Testis (tissue), 5 donors: ENCODE measurements at places on chromosomes 4 and X.

DNA sequence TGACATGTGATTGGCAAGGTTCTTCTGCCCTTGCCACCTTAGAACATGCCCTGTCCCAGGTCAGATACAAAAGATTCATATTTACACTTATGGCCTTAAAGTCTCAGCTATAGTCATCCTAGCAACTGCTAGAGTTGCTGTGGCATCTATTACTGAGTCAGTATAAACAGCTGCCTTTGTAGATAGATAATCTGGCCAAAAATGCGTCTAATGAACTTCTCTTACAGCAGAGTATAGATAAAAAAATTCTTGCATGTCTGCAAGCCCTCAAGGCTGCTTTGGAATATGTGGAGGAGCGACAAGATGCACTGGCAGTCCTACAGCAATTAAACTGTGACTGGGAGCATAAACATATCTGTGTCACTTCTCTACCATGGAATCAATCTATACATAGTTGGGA is 1209.7 kb upstream of the PABPC4L start:
- no peak for DNase-seq

- no peak for DNase-seq
Observed at GRCh38 chrX:362937-363620, 23.6 kb downstream of the PPP2R3B start.

GRCh38 chr4:48944756-48945241 is 38.2 kb upstream of the OCIAD2 start:
- peak; percentile 71 for DNase-seq

DNA sequence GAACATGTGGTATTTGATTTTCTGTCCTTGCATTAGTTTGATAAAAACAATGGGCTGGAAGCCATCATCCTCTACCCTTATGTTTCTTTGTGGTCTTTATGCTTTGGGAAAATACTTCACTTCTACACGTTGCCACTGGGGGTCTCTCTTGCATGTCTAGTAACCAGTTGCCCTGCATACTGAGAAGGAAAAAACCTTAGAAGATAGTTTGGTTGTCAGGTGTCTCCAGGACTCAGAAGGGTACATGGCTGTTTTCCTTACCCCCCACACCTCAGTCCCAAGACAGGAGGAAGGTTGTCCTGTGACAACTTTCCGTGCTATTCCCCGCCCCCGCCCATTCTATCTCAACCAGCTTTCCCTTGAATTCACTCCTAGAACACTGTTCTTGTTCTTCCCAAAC is 62.1 kb upstream of the LANCL3 start:
- DNase-seq, result no peak

GRCh38 chr4:100246697-100247096 is 56.4 kb upstream of the DDIT4L start:
- no peak for DNase-seq

DNA sequence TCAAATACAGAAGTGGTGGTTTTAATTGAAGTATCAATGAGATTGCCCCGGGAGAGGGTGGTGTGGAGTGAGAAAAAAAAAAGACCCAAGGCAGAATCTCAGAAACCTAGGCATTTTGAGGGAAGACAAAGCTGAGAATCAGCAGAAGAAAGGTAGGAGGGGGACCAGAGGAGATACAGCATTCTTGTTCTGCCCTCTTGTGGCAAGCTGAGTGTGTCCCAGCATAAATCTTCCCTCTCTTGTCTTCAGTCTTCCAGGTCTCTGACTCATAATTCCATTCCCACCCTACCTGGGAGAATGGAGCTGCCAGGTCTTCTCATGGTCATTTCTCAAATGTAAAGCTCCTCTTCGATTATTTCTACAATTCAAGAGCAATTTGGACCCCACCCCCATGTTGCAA is 32.7 kb upstream of the MAGED1 start:
- DNase-seq, result peak; percentile 28

DNA sequence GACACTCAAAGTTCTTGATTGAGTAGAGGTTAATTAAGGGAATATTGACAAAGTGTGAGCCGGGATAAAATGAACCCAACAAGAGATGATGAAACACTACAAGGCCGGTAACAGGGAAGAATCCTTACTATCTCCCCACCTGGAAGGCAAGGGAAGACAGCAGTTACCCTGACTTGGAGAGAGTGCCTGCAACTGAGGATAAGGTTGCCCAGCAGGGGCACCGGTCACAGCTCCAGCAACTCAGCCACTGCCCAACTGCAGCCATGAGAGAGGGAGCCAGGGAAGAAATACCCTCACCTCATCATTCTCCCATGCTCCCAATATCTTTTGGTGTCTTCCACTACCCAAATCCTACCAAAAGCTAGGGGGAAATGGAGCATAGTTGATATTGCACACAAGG is 212.7 kb downstream of the KCTD8 start:
- no peak for DNase-seq
